Glutamatergic neuron (in vitro differentiated cells): ENCODE measurements at places on chromosomes 4 and X.

GRCh38 chr4:37765741-37766140 is 60.7 kb upstream of the PGM2 start:
- DNase-seq: no peak
- H3K27ac ChIP-seq: no peak overlapping the region
- no peak overlapping the region for H3K4me3 ChIP-seq
- no peaks in the 10 kb centered on the region for H3K4me1 ChIP-seq

DNA sequence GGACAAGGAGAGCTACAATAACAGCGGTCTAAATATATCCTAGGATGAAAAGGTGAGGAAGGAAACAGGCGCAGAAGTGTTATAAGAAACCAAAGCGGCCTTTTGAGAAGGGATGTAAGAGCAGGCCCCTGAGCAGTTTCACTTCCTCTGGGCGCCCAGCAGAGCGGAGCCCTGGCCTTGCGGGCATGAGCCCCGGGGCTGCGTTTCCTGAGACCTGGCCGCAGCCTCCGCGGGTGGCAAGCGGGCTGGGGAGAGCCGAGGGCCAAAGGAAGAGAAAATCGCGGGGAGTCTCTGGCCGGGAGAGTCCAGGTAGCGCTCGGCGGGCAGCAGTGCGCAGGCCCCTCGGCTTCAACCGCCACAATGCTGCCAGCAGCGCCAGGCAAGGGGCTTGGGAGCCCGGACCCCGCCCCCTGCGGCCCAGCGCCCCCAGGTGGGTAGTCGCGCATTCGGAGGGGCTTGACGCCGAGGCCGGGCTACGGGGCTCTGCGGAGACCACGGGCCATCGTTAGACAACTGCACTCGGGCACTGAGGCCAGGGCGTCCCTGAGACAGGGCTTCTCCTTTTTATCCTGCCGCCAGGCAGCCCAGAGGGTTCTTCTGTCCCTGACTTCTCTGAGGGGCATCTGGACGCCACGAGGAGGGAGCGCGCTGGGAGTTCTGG is at the start of gene BANK1:
Gene BANK1, plus strand, starts transcription at position 210 of the 661 bp plus-strand sequence. Its CDS starts 151 bp downstream, at position 361.
- peaks cover 4% of the 10 kb centered on the region for H3K36me3 ChIP-seq
- H3K4me1 ChIP-seq: no peaks in the 10 kb centered on the region
- peak; percentile 81 for DNase-seq
- H3K4me3 ChIP-seq: peak within 1 kb of the TSS; percentile 84
- no peak within 1 kb of the TSS for H3K27ac ChIP-seq

DNA sequence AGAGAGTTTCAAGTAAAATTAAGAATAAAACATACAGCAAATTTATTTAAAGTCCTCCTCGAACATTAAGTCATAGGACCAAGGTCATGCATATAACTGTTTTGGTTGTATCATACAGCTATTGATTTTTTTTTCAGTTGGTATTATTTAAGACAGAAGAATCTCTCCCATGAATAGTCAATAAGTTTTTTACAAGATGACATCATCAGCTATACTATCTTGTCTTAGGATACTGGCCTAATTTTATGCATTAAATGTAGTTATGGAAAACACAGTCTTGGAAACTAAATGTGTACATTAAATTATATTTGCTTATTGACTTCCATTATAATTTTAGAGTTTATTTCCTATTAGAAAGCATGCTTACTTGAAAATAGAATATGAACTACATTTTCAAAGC is 755.9 kb downstream of the PCDH19 start:
- H3K4me3 ChIP-seq: no peak overlapping the region
- no peak for DNase-seq
- H3K27me3 ChIP-seq: no peaks in the 10 kb centered on the region
- no peaks in the 10 kb centered on the region for H3K36me3 ChIP-seq

DNA sequence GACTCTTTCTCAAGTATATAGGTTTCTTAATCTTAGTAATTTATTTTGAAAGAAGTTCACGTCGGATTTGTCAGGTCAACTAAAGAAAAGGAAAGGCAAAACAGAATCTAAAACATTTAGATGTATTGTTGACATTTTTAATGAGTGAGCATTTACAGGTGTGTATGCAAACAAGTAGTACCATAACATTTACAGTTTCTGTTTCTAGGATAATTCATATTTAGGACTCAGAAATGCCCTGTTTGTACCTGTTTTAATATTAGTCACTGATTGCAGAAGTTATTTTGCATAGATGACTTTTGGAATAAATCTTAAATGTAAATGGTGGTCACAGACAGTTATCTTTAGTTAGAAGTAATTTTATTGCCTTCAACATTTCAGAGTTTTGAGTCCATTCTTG is 151.3 kb upstream of the NUDT6 start:
- H3K36me3 ChIP-seq: no peaks in the 10 kb centered on the region
- H3K27ac ChIP-seq: no peak overlapping the region
- H3K27me3 ChIP-seq: peaks cover 2% of the 10 kb centered on the region

- H3K27me3 ChIP-seq: no peaks in the 10 kb centered on the region
- peak; percentile 25 for DNase-seq
- no peaks in the 10 kb centered on the region for H3K36me3 ChIP-seq
- no peak overlapping the region for H3K4me3 ChIP-seq
Measured at GRCh38 chr4:68175562-68176155, 46.0 kb upstream of the TMPRSS11F start.

DNA sequence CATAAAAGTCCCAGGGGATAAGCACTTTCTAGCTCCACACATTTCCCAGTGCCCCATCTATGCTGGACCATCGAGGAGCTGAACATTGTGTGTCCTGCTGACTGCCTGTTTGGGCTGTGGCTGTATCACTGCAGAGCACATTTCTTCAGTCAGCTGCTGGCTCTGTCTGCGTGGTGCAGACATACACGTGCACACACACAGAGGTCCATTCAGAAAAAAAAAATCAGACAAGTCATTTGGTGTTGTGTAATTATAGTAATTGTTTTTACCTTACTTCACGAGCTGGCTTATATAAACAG is 1.1 kb upstream of the PDLIM3 start:
- no peaks in the 10 kb centered on the region for H3K36me3 ChIP-seq
- peak overlapping the region; percentile 87 for H3K27ac ChIP-seq
- DNase-seq: peak; percentile 28
- H3K27me3 ChIP-seq: peaks cover 16% of the 10 kb centered on the region
- peak overlapping the region; percentile 17 for H3K4me3 ChIP-seq

- H3K27me3 ChIP-seq: no peaks in the 10 kb centered on the region
- H3K4me3 ChIP-seq: no peak overlapping the region
- no peaks in the 10 kb centered on the region for H3K36me3 ChIP-seq
- H3K27ac ChIP-seq: no peak overlapping the region
- H3K4me1 ChIP-seq: no peaks in the 10 kb centered on the region
Measured at GRCh38 chr4:45004847-45005565, 278.6 kb upstream of the GNPDA2 start.

GRCh38 chr4:185783574-185783973 is 28.4 kb downstream of the SORBS2 start:
- peaks cover 23% of the 10 kb centered on the region for H3K4me1 ChIP-seq
- DNase-seq: no peak
- H3K36me3 ChIP-seq: peaks cover 5% of the 10 kb centered on the region
- H3K27ac ChIP-seq: no peak overlapping the region
- no peak overlapping the region for H3K4me3 ChIP-seq
- peaks cover 3% of the 10 kb centered on the region for H3K27me3 ChIP-seq

DNA sequence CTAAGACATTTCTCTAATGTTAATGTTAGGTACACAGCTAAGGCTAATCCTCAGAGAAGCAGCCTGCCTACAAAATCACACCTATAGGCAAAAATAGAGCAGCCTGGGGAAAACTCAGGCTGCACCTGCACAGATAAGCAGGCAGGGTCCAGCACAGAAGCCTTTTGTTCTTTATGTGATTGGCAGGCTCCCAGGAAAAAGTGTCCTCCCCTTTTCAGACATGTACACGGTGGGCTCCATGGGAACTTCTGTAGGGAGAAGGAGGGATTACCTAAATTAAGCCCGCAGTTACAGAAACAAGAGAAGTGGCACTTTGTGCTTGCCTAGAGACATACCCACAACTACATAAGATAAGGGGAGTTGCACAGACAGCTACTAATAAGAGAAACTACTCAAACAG is 4.0 kb upstream of the HSPA4L start:
- no peaks in the 10 kb centered on the region for H3K36me3 ChIP-seq
- no peak overlapping the region for H3K27ac ChIP-seq
- no peak overlapping the region for H3K4me3 ChIP-seq
- no peak for DNase-seq

DNA sequence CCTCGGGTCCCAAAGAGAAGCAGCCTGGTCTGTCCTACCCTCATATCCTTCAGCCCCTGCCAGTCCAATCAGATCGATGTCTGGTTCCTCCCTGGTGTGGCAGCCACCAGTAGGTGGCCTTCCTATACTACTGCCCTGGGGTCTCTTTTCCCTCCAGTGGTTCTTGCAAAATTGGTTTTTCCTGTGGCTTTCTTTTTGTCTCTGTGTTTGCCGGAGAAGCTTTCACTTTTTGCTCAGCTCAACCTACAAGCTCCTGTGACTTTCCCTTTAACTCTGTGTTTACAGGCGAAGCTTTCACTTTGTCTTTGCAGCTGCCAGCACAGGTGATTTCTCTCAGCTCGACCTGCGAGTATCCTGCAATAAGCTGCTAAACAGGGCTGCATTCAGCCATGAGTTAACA is 46.8 kb downstream of the UGT2A3 start:
- no peak overlapping the region for H3K27ac ChIP-seq
- peaks cover 3% of the 10 kb centered on the region for H3K27me3 ChIP-seq
- H3K4me3 ChIP-seq: no peak overlapping the region
- no peak for DNase-seq
- H3K36me3 ChIP-seq: no peaks in the 10 kb centered on the region

DNA sequence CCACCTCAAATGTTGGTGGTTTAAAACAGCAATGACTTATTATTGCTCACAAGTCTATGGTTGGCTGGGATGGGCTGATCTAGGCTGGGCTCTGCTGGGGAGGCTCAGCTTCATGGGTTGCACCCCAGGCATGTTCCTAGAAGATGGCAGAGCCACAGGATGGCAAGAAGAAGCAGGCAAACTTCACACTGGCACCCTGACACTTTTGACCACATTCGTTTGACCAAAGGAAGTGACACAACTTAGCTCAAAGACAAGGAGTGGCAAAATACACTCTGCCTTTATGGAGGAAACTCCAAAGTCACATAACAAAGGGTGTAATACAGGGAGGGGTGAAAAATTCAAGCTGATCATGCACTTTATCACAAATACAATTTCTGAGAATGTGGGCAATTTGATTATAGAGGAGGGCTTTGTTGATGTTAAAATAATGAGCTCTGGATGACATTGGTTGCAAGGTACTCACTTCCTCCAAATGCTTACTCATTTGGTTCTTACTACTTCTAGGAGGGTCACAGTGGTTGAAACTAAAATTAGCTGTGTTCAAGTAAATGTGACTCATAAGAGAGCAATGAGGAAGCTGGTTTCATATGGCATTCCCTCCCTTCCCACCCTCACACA is 249.2 kb upstream of the RPS6KA3 start:
- no peak overlapping the region for H3K4me3 ChIP-seq
- H3K4me1 ChIP-seq: peaks cover 12% of the 10 kb centered on the region
- H3K36me3 ChIP-seq: no peaks in the 10 kb centered on the region
- no peak overlapping the region for H3K27ac ChIP-seq

DNA sequence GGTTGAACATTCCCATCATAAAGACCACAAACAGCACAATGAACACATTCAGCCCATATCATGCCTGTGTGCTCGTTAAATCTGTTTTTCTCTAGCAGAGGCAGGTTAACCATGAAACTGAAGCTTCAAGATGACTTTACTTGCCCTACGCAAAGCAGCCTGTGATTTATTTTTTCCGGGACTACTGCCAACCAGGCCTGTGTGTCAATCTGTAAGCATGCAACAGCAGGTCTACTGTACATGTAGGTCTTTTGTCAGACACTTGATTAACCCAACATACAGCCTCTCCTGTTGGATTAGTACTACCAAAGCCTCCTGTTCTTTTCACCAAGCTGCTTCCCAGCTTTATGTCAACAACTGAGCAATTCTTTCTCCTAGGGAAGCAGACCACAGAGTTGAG is 85.5 kb upstream of the ACSL1 start:
- no peak for DNase-seq

- no peaks in the 10 kb centered on the region for H3K27me3 ChIP-seq
- no peak for DNase-seq
- no peaks in the 10 kb centered on the region for H3K36me3 ChIP-seq
- H3K27ac ChIP-seq: no peak overlapping the region
Measured at GRCh38 chrX:123084797-123085196, 99.3 kb upstream of the GRIA3 start.

GRCh38 chr4:174494726-174495125 is 27.6 kb downstream of the HPGD start:
- no peak overlapping the region for H3K4me3 ChIP-seq
- H3K27ac ChIP-seq: no peak overlapping the region
- H3K4me1 ChIP-seq: no peaks in the 10 kb centered on the region
- DNase-seq: no peak

GRCh38 chr4:20074450-20074849 is 177.3 kb upstream of the SLIT2 start:
- no peaks in the 10 kb centered on the region for H3K27me3 ChIP-seq
- no peaks in the 10 kb centered on the region for H3K4me1 ChIP-seq
- H3K36me3 ChIP-seq: no peaks in the 10 kb centered on the region
- no peak overlapping the region for H3K4me3 ChIP-seq
- H3K27ac ChIP-seq: no peak overlapping the region

- no peaks in the 10 kb centered on the region for H3K27me3 ChIP-seq
- no peak for DNase-seq
- no peaks in the 10 kb centered on the region for H3K36me3 ChIP-seq
- no peak overlapping the region for H3K4me3 ChIP-seq
- H3K27ac ChIP-seq: no peak overlapping the region
- no peaks in the 10 kb centered on the region for H3K4me1 ChIP-seq
Measured at GRCh38 chrX:31366041-31366440, 294.2 kb upstream of the FTHL17 start.

GRCh38 chr4:81833576-81833975 is 361.9 kb upstream of the RASGEF1B start:
- H3K27ac ChIP-seq: no peak overlapping the region
- no peak overlapping the region for H3K4me3 ChIP-seq
- H3K4me1 ChIP-seq: no peaks in the 10 kb centered on the region
- no peaks in the 10 kb centered on the region for H3K27me3 ChIP-seq
- no peaks in the 10 kb centered on the region for H3K36me3 ChIP-seq
- DNase-seq: no peak

DNA sequence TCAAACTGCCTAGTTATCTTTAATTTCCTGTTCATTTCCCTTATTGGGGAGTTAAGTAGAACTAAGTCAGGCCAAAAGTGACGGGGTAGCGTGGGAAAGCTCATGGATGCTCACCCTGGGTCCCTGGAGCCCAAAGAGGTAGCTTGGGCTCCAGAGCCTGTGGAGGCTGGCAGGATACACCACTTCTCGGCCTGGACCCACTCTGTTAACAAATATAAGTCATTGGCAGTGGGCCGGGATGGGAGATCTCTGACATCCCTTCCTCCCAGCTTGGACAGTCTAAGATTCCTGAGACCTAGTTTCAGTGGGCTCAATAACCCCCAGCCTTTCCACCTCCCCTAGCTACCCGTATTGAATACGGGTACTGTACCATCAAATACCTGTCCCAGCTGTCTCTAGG is 106.1 kb downstream of the EFNB1 start:
- H3K4me3 ChIP-seq: no peak overlapping the region
- H3K4me1 ChIP-seq: no peaks in the 10 kb centered on the region
- H3K36me3 ChIP-seq: no peaks in the 10 kb centered on the region

DNA sequence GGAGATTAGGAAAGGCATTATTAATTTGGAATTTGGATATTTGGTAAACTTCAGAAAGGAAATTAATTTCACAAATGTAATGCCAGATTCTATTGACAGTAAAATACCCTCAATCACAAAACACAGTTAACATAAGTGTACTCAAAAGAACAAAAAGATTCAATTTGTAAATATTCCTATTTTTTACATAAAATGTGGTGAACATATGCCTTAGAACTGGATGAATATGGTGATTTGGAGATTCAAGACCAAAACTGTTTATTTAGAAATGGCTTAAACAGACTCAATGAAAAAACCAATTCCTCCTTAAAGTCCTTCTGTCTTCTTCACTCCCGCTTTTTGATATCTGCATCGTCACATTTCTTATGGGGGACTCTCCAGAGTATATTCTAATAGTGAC is 417.6 kb upstream of the TENM3 start:
- H3K4me1 ChIP-seq: peaks cover 16% of the 10 kb centered on the region
- H3K4me3 ChIP-seq: no peak overlapping the region
- no peaks in the 10 kb centered on the region for H3K36me3 ChIP-seq
- DNase-seq: no peak
